Skin of body (tissue), 3 donors: ENCODE measurements at places on chromosomes 3 and 15. TPM values are rescaled to one million over a fixed set of nuclear protein-coding genes. Genes with fewer than 3 reads are reported as not detected.
A peak's percentile ranks its signal among the peaks of the same experiment; 100 is the strongest.

- DNase-seq: no peak
Observed at GRCh38 chr15:68972201-68973065, 42.1 kb upstream of the NOX5 start.

GOLGA6A gene
- 0.89 TPM for total RNA-seq

DNA sequence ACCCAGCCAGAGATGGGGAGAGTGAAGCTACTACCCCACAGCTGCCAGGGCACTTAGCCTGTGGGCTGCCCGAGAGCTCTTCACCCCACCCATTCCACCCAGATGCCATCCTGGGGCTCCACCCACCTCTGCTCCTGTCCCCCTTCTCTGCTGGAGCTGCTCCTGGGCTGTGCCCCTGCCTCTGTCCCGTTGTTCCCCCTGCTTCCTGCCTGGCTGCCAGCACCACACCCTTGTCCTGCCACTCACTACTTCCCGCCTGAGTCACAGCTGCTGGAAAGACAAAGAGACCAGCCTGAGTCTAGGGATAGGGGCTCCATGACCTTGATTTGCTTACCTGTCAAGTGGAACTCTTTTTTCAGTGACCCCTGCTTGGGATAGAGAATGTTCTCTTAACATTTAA lies 12.4 kb downstream of the GNAI2 start:
- no peak for DNase-seq

GRCh38 chr3:125232401-125232800 lies 19.9 kb upstream of the SLC12A8 start:
- no peak for DNase-seq

GRCh38 chr3:111829023-111829422 lies 30.0 kb upstream of the PHLDB2 start:
- DNase-seq: no peak

- peak; percentile 72 for DNase-seq
Observed at GRCh38 chr3:151918253-151919029, 45.0 kb downstream of the SUCNR1 start.

GOLGA8N gene
- total RNA-seq: 14.3 TPM

GRCh38 chr3:82030916-82031315 lies 269.5 kb upstream of the GBE1 start:
- no peak for DNase-seq

LSG1 gene
- total RNA-seq: 41.4 TPM

DNA sequence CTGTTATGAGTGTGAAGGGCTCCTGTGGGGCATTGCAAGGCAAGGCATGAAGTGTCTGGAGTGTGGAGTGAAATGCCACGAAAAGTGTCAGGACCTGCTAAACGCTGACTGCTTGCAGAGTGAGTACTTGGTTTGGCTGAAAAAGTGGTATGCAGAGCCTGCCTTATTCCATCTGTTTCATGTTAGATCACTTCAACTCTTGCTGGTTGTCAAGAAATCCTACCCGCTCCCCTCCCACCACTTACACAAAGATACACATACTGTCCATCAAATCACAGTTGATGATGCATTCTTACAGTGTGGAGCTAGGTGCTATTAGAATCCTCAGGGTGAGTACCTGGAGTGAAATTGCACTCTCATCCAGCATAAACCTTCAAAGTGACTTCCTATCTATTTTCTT lies 272.1 kb downstream of the UNC13C start:
- DNase-seq: peak; percentile 9

PTH1R gene
- 18.9 TPM for total RNA-seq

GRCh38 chr3:71380096-71380495 lies 203.4 kb downstream of the FOXP1 start:
- no peak for DNase-seq

GRCh38 chr3:43298292-43298691 lies 12.0 kb downstream of the SNRK start:
- no peak for DNase-seq

DNA sequence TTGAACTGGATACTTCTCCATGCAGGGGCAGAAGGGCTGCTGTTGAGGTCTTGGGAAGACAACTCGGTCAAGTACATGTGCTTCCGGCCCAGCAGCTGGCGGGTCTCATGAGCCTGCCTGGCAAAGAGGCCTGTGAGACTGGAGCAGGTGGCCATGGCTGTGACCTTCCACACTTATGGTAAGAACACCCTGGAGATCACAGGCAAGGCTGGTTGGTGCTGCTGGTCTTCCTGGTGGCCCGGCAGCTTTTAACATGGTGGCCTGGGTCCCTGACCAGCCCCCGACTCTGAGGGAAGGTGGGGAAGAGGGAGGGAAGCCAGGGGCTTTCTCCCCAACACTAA lies 15.4 kb downstream of the CHRD start:
- DNase-seq: no peak

BRK1 gene
- 74.1 TPM for total RNA-seq

- DNase-seq: no peak
Observed at GRCh38 chr15:71199384-71200351, 84.4 kb downstream of the THSD4 start.

ACTC1 gene
- 126 TPM for total RNA-seq

GRCh38 chr15:47548231-47548630 lies 169.1 kb upstream of the SEMA6D start:
- peak; percentile 57 for DNase-seq

RYR3 gene
- 6.3 TPM for total RNA-seq

- DNase-seq: no peak
Observed at GRCh38 chr15:50938525-50938924, 30.0 kb downstream of the AP4E1 start.

DNA sequence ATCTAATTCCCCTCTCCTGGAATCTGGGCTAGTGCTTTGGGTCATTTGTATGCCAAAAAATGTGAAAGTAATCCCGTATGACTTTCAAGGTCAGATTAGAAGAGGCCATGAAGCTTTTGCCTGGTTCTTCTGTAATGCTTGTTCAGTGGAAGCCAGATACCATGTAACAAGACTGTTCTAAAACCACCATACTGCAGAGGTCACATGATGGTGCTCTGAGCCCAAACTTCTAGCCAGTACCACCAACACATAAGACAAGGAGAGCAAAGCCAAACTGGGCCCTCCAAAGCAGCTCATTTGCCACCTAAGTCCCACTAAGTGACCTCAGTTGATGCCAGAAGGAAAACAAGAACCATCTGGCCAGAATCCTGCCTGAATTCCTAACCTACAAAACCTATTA lies 64.3 kb upstream of the MELTF start:
- DNase-seq: no peak

DNA sequence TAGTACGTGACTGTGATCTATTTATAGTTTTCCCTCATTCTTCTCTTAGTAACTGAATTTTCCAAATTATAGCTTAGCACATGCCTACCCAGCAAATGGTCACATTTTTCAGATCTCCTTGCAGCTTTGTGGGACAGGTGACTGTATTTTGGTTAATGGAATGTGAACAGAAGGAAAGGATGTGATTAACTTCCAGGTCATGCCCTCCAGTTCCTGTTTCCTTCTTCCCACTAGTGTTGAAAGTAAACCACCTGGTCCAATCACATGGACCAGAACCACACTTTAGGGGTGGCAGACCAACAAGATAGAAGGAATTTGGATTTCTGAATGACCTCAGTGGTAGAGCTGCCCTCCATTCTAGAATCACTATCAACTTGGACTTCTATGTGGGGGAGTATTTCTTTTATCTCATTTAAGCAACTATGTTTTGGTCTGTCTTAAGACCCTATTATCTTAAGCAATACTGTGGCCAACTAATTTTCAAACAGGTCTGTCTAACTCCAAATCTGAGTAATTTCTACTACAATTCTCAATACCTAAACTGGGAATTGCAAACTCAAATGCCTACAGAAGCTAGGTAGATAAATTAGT lies 76.0 kb upstream of the TSC22D2 start:
- no peak for DNase-seq

- DNase-seq: no peak
Observed at GRCh38 chr15:45641374-45641781, 6.5 kb downstream of the SQOR start.
